ENCODE measurements at places on chromosomes 2 and 18.

GRCh38 chr18:22032392-22032961 lies 136.9 kb upstream of the GATA6 start:
- no peak for DNase-seq

GRCh38 chr2:28567061-28567471 lies 71.2 kb downstream of the PLB1 start:
- DNase-seq: no peak

GRCh38 chr2:231110551-231110950 lies 14.3 kb downstream of the HTR2B start:
- no peak for DNase-seq

- DNase-seq: no peak
Measured at GRCh38 chr2:54614819-54615218, 108.6 kb upstream of the EML6 start.

DNA sequence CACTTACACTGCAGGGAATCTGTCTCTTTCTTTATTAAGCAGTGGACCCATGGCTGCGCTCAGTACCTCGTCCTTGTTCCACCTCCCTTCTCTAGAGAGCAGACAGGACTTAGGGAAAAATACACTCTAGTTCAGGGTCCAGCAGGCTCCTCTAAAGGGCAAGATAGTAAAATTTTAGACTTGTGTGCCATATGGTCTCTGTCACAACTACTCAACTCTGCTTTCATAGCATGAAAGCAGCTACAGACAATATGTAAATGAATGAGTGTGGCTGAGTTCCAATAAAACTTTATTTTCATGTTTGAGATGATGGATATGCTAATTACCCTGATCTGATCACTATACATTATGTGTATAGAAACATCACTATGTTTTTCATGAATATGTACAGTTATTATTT lies 163.1 kb downstream of the BABAM2 start:
- DNase-seq: no peak

Measured in kidney (tissue), 22 donors.